Regular cardiac myocyte (primary cell): ENCODE measurements at places on chromosomes 1 and 21. TPM values are rescaled to one million over a fixed set of nuclear protein-coding genes. Genes with fewer than 3 reads are reported as not detected.

SMG7 gene
- total RNA-seq: 22.0 and 67.1 TPM in 2 replicates

CRNN gene
- not detected in 2 replicates for total RNA-seq

GPR25 gene
- total RNA-seq: not detected in 2 replicates

KCND3 gene
- total RNA-seq: under 0.01 and 0.28 TPM in 2 replicates

PKP1 gene
- under 0.01 and 0.19 TPM in 2 replicates for total RNA-seq

HSD11B1 gene
- total RNA-seq: 0.77 and 6.8 TPM in 2 replicates
